ENCODE measurements at places on chromosomes 16 and 17. TPM values are rescaled to one million over a fixed set of nuclear protein-coding genes. Genes with fewer than 3 reads are reported as not detected.
A peak's percentile ranks its signal among the peaks of the same experiment; 100 is the strongest.

GRCh38 chr17:77836557-77837041 is 121.9 kb upstream of the TNRC6C start:
- no peak for DNase-seq

- DNase-seq: peak; percentile 85
Measured at GRCh38 chr16:70428178-70428998, 10.5 kb downstream of the ST3GAL2 start.

The KRTAP4-3 gene
- not detected for polyA plus RNA-seq

The MT1B gene
- polyA plus RNA-seq: not detected

DNA sequence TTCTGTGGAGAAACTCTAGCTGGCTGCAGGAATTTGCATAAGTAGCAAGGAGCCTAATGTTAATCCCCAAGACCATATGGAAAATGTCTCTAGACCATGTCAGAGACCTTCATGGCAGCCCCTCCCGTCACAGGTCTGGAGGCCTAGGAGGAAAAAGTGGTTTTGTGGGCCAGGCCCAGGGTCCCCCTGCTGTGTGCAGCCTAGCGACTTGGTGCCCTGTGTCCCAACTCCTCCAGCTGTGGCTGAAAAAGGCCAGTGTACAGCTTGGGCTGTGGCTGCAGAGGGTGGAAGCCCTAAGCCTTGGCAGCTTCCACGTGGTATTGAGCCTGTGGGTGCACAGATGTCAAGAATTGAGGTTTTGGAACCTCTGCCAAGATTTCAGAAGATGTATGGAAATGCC is 306.9 kb upstream of the CA10 start:
- no peak for DNase-seq

- no peak for DNase-seq
Measured at GRCh38 chr17:80339118-80339517, 75.8 kb upstream of the ENDOV start.

DNA sequence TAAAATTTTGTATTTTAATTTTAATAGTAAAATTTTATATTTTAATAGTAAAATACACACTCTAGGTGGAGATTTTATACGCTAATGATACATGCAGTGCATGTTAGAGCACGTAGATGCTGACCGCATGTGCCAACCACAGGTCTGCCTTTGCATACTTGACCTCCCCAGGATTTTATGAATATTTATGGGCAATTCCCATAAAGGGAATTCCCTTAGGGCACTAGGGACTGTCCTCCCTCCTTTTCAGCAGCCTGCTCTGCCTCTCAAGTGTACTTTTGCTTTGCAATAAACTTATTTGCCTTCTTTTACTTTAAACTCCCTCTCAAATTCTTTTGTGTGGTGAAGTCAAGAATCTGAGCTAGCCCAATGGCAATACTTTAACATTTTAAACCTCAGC is 217.7 kb upstream of the CDH8 start:
- no peak for DNase-seq

The KRT12 gene
- not detected for polyA plus RNA-seq

The TMEM235 gene
- polyA plus RNA-seq: not detected

DNA sequence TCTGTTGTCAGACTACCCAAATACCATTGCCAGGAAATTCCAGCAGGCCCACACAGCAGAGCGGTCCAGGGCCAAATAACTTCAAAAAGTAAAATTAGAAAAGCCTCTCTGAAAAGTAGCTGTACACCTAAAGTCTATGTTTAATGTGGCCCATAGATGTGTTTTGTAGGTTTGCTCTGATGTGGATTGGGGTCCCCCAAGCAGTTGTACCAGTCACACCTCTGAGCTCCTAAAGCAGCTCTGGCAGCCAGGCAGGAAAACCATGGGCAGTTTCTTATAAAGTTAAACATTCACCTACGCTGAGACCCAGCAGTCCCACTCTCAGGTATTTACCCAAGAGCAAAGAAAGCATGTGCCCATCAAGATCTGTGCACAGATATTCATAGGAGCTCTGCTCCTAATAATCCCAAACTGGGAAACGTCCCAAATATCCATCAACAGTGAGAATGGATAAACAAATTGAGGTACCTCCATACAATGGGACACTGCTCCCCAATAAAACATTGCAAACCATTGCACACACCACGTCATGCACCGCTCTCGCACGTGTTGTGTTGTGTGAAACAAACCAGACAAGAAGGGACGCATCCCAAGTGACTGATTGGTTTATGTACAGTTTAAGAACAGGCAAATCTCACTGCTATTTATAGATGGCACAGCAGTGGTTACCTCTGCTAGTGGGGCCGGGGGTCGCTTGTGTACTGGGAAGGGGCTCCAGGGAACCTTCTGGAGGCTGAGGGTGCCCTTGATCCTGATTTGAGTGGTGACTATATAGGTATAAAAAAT is 15.8 kb upstream of the PRM1 start:
- no peak for DNase-seq
